ENCODE measurements at places on chromosomes 12 and 14.
A peak's percentile ranks its signal among the peaks of the same experiment; 100 is the strongest.

DNA sequence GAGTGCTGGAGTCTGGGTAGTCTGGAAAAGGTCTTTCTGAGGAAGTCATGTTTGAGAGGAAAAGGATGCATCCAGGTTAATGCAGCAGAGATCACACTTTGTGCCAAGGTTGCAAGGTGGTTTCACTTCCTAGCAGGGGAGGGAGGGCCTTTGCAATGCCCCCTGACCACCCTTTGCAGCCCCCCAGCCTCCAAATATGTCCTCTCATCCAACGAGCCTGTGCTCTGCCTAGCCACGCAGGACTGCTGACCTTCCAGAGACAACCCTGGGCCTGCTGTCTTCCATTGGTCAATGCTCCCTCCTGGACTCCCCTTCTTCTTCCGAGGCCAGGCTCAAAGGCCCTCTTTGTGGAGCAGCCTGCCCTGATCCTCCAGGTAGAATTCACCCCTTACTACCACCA is 47.3 kb upstream of the TUNAR start:
- no peak for DNase-seq

DNA sequence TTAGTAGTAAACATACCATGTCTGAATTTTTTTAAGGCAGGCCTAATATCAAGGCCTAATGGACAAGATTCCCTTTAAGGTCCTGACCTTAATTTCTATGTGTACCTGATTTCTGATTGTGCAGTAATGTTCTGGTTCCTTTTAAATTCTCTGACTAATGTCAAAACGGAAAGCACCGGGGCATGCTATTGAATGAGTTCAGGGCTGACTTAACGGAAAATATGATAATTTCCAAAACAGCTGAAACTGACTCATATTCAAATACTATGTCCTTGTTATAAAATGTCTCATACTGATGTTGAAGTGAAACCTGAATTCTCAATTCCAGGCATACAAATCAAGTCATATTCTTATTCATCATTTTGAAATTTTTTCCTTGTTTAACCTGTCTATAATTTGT is 6.7 kb downstream of the TAS2R43 start:
- no peak for DNase-seq

DNA sequence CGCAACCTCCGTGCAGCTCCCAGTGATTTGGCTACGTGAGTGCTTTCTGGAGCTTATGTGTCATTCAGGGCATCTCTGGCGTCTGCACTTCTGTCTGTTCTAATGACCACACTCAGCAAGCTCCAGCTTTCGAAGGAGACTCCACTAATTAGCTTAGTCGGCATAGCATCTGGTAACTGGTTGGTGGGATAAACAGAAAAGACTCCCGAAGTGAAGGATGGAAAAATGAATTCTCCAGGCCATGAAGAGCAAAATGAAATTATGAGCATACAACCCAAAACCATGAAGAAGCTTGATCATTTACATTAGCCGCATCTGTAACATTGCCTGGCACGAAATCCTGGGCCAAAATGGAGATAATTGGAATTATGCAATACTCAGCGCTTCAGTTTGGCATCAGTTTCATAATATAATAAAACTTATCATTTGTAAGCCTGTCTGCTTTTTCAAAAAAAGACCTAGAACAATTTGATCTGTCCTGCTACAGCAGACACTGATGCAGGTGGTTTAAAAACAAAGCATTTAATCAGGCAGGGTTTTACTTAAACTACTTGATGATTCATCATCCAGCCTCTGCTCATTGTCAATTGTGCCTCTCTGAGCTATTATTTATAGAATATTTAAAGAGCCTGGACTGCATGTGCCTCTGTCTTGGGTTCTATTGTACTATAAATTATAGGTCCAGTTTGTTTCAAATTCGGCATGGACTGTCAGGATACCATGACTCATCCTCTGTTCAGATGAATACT is 87.4 kb downstream of the SYT1 start:
- no peak for DNase-seq

DNA sequence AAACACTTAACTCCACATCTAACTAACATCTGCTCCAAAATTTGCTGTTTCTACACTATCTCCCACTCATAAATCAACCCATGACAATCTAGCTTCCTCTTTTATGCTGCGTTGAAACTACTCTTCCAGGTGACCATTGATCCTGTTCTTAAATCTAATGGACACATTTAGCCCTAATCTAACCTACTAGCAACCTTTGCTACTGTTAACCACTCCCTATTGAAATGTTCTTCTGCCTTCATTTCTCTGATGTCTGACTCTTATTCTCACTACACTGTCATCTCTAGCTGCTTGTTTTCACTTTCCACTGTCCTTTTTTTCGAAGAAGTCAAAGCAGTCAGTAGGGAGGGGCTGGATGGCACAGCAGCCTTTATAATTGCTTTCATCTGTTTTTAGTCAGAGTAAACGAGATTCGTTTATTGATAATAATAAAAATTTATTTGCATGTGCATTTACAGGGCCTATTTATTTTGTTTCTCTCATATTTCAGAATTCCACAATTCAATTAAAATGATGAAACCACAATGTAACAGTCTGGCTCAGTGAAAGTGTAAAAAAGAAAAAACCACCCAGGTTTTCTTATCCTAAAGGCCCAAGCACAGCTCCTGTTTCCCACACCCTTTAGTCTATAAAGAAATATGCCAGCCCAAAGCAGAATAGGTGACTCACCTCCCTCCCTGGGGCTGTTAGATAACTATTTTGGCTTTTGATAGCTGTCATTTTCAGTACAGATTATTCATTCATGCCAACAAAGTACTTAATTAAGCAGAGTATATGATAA is 44.9 kb downstream of the ATP2B1 start:
- DNase-seq, result no peak

- DNase-seq, result no peak
Observed at GRCh38 chr12:86634456-86635410, 378.5 kb upstream of the MGAT4C start.

DNA sequence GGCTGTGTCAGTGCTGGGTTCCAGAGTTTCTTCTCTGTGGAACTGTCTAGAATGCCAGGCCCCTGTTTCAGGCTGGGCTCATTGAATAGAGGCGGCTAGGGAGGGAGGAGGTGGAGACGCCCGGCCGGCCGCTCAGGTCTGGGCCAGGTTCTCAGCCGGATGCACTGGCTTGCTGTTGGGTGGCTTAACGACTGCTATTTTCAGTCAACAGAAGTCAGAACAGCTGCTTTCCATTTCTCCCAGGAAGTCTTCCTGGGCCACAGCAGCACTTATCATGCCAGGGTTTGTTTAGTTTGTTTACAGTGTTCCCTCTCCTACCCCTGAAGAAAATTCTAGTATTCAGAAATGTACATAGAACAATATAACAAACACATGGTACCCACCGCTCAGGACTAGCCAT is 26.0 kb upstream of the VPS37B start:
- no peak for DNase-seq

DNA sequence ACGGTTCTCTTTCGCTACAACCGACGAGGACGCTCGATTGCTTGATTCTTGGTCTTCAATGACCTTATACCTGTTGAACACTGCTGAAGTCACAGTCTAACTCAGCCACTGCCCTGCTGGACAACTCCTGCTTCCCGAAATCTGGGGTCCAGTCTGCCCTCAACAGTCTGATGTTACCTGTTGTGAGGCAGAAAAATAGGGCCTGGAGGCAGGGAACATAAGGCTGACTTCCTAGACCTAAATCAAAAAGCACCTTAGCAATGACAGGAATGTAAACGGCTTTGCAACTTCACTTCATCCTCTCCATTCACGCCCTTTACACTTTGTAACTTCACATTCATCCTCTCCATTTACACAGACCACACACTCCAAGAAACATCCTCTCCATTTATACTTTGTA is 597 bp upstream of the GLTP start:
- no peak for DNase-seq

GRCh38 chr12:12331244-12331771 is 18.7 kb downstream of the MANSC1 start:
- DNase-seq, result no peak

DNA sequence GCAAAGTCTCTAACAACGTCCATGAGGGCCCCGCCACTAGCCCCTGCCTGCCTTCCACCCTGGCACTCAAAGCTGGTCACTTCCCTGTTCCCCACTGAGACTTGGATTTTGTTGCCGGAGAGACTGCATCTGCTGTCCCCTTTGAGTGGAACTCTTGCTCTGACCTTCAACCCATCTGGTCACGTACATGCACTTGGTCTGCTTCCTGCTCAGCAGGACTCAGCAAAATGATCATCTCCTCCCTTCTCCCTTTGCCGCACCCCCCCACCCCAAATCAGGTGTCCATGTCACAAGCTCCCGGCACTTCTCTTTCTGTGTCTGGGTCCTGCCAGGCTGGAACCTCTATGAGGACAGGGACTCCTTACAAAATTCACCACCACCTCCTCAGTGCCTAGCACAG is 180.9 kb downstream of the CHST11 start:
- no peak for DNase-seq

DNA sequence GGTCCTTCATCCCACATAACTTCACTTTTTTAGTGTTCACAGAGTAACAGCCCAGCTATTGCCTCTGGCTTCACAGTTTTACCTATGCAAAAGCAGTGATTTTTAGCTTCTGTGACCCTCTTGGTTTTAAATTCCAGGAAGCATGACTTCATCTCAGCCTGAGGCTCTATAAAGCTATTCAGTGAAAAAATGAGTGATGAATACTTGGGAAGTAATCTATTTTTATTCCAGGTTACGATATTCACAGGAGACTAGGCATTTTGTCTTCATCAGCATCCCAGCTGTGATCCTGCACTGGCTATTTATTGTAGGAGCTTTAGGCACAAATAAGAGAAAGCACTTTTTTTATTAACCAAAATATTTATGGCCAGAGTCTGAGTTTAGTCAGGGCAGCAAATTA is 164.8 kb downstream of the SNAPC1 start:
- no peak for DNase-seq

DNA sequence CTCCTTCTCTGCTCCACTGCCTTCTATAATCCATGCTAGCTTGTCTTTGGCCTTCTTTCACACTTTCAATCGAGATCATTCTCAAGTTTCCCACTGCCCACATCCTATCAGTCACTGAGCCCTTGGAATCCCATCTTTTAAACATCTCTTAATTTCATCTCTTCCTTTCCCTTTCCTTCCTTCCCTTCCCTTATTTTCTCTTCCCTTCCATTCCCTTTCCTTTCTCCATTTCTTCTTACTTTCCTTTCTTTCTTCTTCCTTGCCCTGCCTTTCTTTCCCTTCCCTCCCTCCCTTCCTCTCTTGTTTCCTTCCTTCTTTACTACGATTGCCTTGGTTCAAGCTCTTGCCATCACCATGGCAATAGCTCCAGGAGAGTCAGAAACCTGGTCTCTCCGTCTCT is 183.8 kb downstream of the EMP1 start:
- DNase-seq, result no peak

DNA sequence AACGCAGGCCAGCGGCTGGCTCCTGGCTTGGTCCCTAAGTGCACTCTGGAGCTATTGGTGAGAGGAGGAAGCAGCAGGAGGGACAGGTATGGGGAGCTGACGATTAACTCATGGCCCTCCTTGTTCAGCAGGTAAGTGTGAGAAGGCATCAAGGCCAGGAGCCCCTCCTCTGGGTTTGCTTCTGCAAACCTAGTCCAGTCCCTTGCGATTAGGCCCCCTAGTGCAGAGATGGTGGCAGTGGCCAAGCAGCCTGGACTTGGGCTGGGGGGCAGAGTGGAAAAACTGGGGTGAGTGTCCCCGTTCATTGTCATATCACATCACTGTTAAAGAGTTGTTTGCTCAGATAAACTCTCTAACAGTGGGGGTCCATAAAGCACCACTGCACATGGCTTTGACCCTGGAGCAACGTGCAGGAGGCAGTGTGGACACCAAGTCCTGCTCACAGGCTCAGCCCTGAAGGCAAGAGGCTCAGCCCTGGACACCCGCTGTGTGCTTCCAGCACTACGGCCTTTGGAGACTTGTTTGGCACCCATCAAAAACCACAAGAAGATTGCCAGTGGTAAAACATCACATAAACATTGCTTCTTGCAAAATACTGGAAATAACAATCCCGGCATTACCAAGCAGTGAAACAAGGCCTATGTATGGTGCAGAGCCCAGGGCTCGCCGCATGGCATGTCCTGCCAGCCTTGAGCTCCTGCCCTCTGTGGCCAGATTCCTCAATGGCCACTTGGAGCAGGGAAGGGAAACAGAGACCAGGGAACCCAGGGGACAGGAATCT is 184.3 kb upstream of the RTL1 start:
- no peak for DNase-seq

DNA sequence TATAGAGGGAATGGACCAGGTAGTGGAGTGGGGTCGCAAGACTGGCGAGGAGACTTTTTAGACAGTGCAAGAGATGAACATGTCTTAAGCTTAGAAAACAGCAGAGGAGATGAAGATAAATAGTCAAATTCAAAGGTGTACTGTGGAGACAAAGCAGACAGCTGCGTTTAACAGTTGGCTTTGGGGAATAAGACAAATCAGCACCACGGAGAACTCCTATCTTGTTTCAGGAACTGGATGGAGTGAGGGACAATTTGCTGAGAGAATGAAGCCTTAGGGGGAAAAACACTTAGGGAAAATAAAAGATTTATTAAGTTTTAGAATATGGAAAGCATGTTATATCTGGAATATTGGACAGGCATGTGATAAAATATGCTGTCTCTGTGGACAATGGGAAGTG is 458.8 kb downstream of the GLT1D1 start:
- DNase-seq, result no peak

DNA sequence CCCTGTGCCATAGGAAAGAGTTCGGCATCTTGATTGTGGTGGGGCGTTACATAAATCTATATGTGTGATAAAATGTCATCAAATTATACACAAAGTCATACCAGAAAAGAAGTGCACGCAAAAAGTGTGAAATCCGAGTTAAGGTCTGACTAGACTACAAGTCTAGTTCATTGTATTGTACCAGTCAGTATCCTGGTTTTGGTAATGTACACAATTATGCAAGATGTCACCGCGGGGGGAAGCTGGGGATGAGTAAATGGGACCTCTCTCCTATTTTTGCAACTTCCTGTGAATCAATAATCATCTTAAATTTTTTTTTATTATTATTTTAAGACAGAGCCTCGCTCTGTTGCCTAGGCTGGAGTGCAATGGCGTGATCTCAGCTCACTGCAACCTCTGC is 43.2 kb upstream of the BCL11B start:
- no peak for DNase-seq

DNA sequence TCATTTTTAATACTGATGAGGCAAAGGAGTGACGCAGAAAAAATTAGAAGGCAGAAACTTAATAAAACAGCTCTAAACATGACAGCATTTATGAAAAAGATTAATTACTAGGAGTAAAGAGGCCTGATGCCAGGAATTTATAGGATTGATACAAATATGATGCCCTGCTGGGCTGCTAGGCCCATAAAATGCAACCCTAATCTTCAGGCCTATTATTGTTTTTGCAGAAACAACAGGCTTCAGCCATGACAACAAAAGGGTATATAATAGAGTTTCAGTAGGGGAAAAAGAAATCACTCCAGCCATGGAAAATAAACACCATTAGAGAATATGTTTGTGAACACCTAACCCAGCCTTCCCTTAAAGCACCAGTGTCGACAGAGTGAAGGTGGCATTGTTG is 50.6 kb downstream of the OTX2 start:
- no peak for DNase-seq

- peak; percentile 25 for DNase-seq
Observed at GRCh38 chr14:91108941-91109611, 4.8 kb upstream of the DGLUCY start.
